ENCODE measurements at places on chromosomes 3 and 15.

- peak; percentile 1 for DNase-seq
Measured at GRCh38 chr3:73789825-73790444, 165.2 kb upstream of the PDZRN3 start.

- no peak for DNase-seq
Measured at GRCh38 chr3:76551739-76552138, 488.2 kb upstream of the ROBO2 start.

DNA sequence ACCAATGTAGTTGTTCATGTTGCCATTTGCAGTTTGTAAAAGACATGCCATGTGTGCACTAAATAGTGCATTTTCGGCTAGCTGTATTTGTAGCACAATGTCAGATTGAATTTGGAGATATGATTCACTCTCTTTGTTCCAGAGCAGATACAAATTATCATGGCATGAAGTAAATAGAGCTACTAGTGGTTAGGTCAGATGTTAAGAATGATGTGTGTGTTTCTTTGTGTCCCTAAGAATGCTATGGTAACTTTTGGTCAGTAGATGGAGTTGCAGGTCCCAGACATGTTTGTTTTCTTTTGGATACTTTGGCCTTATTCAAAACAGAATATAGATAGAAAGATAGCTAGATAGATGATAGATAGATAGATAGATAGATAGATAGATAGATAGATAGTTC is 595.8 kb downstream of the NLGN1 start:
- DNase-seq = peak; percentile 65

GRCh38 chr3:129855170-129855831 is 38.2 kb downstream of the TMCC1 start:
- no peak for DNase-seq

Measured in RKO (cell line).